Stimulated activated CD8-positive, alpha-beta memory T cell treated with anti-CD3 and anti-CD28 coated beads, Interleukin-2, amount 100 ng/mL, for 48 hours (primary cell): ENCODE measurements at places on chromosomes 3 and 15.

GRCh38 chr3:183340222-183340621 is 87.2 kb downstream of the B3GNT5 start:
- no peak for DNase-seq

GRCh38 chr15:90022345-90022744 is 21.2 kb downstream of the ZNF710 start:
- DNase-seq: no peak

DNA sequence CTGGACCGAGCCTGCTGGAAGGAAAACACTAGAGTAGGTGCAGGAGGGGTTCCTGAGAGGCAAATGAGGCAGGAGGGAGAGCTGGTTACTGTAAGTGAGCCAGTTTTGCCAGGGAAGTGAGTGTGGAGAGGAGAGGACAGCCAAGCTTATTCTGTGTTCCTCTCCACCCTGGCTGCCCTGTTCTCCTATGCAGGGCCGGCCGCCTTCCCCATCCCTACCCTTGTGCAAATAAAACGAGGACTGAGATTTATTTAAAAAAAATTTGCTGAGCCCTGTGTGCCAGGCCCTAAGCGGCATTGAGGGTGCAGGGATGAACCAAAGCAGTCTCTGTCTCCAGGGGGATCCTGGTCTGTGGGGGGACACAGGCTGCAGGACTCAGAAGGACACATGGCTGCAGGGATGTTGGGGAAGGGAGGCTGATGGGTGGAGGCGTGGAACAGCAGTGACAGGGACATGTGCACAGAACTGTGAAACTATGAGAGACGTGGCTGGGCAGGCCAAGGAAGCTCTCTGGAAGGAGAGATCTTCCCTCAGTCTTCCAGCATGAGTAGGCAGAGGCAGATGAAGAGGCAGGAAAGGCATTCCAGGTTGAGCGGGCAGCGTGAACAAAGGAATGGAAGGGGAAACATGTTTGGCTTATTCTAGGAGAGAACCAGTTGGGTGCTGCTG is 12.1 kb downstream of the CORO2B start:
- DNase-seq: no peak

- no peak for DNase-seq
Measured at GRCh38 chr3:152858170-152858800, 23.4 kb downstream of the P2RY1 start.

DNA sequence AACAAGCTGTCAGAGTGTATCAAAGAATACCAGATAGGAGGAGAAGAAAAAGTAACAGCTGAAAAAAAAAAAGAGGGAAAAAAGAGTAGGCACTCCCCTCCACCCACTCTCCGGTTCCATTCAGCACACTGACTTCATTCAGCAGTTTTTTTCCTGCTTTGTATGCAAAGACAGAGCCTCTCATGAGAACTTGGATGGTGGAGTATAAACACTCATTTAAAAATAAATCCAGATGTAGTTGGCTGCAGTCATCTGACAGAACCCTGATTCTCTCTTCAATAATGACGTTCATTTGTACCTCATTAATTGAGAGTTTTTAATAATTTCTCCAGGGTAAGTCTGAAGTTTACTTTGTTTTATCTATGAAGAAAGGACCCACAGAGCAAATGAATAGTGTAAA is 81.0 kb downstream of the TMEM108 start:
- no peak for DNase-seq

GRCh38 chr3:1531981-1532380 is 439.2 kb downstream of the CNTN6 start:
- DNase-seq: no peak

DNA sequence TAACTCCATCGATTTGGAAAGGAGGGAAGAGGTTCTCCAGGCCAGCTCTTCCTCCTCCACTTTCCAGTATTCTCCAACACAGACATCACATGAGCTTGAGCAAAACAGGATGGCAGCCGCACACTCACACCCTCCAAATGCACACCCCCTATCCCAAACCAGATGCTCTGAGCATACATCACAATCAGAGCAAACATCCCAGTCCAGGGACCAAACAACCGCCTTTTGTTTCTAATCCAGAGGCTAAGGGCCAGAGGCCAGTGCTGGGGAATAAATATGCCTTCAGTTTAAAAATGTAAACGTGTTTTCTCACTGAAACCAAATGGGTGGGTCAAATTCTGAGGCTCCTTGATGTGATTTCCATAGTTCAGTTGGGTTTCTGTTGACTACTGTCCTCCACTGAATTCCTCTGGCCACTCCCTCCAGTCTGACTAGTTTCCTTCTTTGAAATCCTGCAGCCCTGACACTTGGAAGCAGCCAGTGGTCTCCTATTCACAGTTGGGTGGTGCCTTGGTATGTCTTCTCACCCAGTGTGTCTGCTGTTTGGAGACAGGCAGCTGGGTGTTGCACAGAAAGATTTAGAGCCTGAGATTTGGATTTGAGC is 19.2 kb upstream of the MFGE8 start:
- DNase-seq: no peak

- no peak for DNase-seq
Measured at GRCh38 chr15:64845831-64846595, 4.3 kb downstream of the PLEKHO2 start.

- DNase-seq: no peak
Measured at GRCh38 chr15:68492855-68493254, 60.9 kb upstream of the ITGA11 start.

GRCh38 chr15:91946581-91947292 is 93.2 kb downstream of the SLCO3A1 start:
- no peak for DNase-seq

- no peak for DNase-seq
Measured at GRCh38 chr3:53729618-53730017, 116.6 kb downstream of the CHDH start.

DNA sequence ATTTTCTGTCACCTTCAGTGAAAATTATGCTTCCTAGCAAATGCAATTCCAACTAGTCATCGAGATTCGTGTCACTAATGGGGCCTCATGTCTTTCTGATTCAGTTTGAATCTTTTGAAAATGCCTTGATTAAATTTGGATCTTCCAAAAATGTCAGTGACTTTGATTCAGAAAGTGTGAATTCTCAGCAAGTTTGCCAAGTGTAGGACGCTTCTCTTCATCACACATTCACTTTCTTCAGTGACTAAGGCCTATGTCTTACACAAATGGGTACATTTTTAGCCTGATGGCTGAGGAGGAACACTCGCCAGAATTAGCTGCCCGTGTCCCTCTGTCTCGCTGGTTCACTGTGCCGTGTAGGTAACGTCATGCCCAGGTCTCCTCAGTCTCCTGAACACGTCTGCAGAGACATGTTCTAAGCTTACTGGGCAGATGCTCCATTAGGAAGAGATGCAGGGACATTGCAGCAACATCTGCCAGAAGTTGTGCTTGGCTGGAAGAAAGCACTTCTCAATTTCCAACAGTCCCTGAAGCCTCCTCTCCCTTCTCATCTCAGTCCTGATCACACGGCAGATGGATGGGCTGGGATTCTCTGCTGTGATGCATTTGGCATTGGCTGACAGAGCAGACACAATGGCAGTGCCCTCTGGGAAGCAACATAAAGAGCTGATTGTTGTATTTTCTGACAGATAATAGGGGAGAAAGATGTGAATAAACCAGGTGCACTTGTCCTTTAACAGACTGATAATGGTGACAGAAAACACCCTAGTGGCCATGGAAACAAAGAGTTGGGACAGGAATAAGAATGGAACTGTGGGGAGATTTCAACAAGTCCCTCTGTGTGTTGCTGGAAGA is 29.1 kb upstream of the LYZL4 start:
- no peak for DNase-seq

DNA sequence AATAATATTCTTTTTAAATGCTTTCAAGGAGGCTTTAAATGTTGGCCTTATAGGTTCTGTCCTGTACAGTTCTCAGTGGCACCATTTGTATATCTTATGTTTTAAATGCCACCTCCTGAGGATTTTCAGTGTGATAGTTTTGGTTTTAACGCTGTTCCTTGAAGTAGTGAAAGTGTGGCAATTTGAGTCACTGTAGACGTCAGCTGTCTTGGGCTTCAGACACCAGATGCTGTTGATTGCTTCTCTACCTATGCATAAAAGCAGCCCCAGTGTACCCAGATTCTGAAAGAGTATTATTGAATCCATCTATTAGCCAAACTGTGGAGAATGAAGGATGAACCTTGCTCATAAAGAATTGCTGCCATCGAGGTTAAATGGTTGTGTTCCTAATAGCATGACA is 316.8 kb upstream of the GBE1 start:
- DNase-seq: no peak

GRCh38 chr15:73578026-73578425 is 55.2 kb downstream of the NPTN start:
- no peak for DNase-seq
